ENCODE measurements at places on chromosomes 1 and 21. TPM values are rescaled to one million over a fixed set of nuclear protein-coding genes. Genes with fewer than 3 reads are reported as not detected.

Gene ESRRG
- not detected for total RNA-seq

DNA sequence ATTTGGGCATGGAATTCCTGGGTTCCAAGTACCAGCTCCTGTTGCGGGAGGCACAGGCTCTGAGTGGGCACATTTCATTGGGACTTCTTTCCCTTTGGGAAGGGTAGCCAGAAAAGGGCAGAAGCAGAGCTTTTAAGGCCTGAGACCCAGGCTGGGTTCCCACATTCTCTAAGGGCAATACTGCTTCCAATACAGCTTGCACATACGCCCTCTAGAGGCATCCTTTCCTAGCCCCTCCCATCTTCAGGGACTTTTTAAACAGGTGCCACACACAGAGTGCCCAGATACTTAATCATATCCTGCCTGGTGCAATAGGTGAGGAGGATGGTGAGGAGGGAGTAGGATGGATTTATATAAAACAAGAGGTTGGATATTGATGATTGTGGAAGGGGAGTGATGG, 5.7 kb downstream of the GPR88 start:
- peak; percentile 43 for DNase-seq

DNA sequence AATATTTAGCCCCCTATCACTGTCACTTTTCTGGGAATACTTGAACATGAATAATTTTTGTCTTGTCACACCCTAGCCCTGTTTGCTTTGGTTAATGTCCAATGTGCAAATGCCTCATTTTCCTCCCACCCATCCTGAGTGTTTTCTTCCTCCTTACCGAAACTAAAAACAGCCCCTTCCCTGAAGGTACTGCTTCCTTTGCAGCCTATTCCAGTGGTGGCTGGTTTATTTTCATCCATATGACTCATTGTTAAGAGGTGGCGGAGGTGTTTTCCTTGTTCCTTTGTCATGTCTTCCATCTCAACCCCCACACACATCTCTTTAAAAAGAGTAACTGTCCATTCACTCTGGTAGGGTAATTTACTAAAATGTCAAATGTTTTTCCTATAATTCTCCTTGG, 40.4 kb downstream of the CD55 start:
- DNase-seq = no peak

Gene PGBD5
- total RNA-seq = not detected

- peak; percentile 63 for DNase-seq
Observed at GRCh38 chr1:36161641-36162531, 5.9 kb downstream of the MAP7D1 start.

- no peak for DNase-seq
Observed at GRCh38 chr21:37658817-37659458, 257.3 kb downstream of the KCNJ6 start.

DNA sequence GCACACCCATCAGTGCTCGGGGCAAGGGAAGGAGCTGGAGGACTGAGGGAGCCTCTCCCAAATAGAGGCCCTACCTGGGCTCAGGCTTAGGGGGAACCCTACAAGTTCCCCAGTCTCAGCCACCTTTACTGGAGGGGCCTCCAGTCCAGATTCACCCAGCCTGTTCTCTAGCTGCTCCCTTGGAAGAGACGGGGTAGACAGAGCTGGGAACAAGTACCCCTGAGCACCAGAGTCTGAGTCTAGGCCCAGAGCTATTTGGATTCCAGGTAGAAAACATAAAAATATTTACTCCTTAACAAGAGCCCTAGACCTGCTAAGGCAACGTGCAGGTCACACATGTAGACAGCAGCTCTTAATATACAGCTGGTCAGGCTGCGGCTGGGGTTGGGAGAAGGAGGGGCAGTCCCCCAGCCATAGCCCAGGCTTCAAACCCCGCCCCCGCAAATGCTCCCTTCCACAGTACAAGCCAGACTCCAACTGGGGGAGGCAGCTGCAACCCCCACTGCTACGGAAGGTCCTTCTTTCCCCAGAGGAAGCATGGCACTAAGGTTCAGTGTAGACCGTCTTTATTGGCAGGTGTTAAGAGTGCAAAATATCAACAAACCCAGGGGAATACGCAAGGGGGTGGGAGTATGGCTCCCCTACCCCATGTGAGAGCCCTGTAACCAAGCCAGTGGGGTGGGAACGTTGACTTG, 8.0 kb downstream of the TENT5B start:
- no peak for DNase-seq

Gene PLD5
- not detected for total RNA-seq

DNA sequence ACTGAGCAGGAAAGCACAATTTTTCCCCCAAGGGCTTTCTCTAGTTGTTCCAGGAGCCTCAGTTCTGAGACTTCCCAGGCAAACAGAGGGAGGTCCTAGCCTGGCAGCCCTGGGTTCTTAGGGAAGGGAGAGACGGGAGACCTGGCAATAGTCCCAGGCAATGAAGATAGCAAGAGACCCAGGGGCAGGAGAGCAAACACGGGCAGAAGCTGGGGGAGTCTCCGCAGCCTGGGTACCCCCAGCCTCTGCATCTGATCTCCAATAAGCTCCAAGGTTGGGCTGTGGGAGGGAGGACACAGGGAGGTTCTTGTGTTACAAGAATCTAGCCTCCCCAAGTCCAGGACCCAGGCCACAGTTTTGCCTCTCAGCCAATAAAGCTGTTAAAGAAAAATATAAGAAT, 2.4 kb downstream of the BLACAT1 start:
- no peak for DNase-seq

Gene POMGNT1
- total RNA-seq = 33.4 TPM

DNA sequence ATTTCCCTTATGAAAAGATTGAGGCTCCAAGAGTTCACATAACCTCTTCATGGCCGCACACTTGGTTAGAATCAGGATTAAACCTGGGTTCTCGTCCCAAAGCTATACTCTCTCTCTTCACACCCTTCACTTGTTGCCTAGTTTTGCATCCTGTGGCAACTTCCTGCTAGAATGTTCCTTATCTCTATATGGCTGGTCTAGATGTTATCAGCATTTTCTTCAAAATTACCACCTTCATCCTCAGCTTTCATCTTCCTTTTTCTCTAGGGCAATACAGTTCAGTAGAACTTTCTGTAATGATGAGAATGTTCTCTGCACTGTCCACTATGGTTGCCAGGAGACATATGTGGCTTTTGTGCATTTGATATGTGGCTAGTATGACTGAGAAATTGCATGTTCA, 31.1 kb upstream of the BCAR3 start:
- DNase-seq = no peak

- DNase-seq = no peak
Observed at GRCh38 chr1:10065344-10065685, 32.6 kb downstream of the UBE4B start.

DNA sequence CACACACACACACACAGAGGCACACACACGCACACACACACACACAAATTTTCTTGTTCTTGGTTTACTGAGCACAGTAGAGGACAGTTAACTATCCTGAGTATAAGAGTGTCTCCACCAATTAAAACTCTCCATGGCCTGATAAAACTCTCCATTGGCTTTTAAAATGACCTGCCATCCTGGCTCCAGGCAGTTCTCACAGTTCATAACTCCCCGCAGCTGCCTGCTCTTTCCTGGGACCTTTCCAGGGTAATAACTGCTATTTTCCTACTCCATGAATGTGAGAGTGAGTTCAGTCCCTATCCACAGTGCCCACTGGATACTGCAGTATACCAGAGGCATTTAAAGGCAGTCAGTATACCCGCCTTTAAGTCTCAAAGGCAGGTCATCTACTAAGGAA, 351.5 kb downstream of the PLPP3 start:
- no peak for DNase-seq

DNA sequence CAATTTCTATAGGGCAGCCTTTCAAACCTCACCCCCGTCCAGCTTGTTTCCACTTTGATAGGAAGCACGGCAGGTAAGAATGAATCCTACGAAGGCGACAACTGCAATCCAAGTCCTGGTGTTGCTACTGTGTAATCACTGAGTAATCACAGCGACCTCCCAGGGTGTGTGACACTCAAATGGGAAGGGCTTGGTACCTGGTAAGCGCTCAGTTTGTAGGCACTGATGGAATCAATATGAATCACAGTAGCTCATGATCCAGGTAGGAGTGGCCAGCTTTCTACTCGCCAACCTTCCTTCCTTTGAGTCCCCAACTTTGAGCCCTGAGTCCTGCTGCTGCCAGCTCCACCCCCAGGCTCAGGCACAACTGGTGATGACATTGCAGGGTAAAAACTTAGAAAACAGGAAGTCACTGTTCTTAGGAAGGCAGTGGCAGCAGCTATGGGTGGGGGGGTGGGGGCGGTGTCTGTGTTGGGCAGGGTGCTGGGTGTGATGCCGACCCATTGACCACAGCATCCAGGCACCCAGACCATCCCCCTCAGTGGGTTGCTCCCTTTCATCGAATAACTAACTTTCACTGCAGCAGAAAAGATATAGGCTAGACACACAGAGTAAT, 70.7 kb downstream of the CD247 start:
- DNase-seq = peak; percentile 81

DNA sequence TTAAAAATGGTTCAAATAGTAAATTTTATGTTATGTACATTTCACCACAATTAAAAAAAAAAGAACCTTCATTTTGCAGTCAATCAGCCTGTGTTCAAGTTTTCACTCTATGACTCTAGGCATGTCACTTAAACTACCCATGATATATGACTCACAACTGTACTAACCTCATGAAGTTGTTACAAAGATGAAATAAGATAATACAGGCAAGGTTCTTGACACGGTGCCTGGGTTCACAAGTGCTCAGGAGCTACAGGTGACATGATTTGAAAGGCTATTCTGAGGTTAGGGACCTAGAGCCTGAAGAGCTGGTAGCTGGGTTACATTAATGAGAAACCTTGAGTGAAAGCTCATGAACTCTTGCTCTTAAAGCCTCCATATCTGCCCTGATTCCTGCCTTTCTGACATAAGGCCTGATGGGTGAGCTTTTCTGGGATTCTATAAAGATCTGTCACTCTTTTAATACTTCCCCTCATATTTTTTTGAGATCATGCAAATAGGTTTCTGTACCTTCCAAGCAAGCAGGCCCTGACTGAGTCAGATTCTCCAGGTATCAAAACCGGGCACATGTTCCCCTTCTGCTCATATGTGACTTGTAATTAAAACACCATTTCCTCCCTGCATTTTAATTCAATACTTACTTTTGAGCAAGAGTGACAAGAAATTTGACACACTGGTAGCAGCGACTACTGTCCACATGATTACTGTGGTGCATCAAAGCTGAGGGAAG, 34.0 kb downstream of the PCSK9 start:
- no peak for DNase-seq

Gene IFNAR1
- 37.6 TPM for total RNA-seq

- DNase-seq = no peak
Observed at GRCh38 chr1:58778385-58779000, 5.4 kb downstream of the JUN start.

Gene ADORA3
- total RNA-seq = 0.15 TPM

DNA sequence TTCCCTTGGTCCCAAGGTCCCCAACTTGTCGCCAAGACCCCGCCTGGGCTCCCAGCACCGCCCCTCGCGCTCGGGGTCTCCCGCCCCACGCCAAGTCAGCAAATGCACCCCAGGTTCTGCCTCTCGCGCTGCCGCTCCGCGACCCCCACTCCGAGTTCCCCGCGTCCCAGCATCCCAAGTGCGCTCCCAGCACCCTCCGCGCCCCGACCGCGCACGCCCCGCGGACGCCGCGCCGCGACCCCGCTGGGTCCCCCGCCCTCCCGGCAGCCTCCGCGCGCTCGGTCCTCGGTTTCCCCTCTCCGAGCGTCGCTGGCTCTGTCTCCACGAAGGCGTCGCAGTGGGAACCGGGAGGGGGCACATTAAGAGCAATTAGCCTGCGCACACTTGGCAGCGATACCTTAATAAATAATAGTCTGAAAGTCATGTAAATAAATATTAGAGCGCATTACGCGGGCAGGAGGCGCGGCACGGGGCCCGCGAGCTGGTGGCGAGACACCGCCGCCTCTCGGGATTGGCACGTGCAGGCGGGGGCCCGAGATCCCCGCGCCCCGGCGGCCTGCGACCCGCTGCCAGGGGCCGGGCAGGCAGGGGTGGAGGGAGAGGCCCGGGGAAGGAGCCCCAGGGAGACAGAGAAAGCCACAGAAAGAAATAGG, 75.9 kb downstream of the VWA5B1 start:
- DNase-seq = no peak

Gene AP4B1
- total RNA-seq = 41.9 TPM

DNA sequence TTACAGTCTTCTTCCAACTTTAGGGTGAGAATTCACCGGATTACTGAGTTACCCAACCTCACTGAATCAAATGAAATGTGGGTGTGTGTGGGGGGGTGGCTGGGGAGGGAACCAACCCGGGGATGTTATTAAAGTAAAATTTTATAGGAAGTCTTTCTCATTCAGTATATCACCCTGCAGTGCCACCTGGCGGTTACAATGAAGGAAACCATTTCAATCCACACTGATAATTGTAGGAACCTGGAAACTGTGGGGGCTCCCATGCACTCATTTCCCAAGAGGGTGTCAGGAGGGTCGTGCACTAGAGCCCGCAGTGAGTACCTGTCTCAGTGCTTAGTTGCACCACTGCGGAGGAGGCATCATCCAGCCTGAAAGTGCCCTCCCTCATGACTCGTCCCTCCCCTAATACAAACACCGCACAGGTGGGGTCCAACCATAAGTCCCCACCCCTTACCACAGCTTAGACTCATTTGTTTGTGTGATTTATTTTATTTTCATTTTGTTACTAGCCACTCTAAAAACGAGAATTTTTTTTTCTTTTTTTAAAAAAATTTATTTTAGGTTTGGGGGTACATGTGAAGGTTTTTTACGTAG, 29.1 kb upstream of the IGSF5 start:
- DNase-seq = peak; percentile 57

DNA sequence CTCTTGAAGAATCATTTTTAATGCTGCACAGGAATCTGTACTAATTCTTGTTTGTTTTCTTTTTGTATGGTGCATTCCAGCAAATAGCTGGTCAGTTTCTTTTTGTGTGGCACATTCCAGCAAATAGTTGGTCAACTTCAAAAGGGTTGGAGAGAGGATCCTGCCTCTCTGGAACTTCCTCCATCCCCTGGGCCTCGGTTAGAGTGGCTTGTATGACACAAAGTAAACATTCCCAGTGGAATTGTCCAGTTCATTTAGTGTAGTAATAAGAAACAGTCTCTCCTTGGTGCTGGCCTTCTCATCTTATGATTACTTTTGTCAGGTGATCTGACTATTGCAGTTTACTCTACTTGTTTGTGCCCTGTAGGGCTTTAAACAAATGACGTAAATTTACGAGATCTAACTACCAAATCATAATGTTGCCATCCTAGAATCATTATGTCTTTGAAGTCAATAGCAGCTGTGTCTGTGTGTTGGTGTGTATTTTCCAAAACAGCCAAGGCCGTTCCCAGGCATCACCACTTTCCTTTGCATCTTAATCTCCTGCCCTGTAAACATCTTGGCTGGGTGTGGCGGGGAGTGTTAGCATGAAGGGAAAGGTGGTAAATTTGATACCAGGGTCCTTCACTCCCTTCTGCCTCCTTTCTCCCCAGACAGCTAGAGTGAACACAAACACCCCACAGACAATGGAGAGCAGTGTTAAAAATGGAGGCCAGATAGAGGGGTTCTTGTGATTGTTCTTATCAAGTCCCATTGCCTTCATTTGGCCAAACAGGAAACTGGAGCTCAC, 77.9 kb downstream of the CDC7 start:
- no peak for DNase-seq

- DNase-seq = no peak
Observed at GRCh38 chr1:185850366-185850765, 116.2 kb downstream of the HMCN1 start.

GRCh38 chr1:230971771-230972170, 6.9 kb downstream of the TTC13 start:
- no peak for DNase-seq

- no peak for DNase-seq
Observed at GRCh38 chr1:208080396-208081286, 163.5 kb downstream of the PLXNA2 start.

All from activated CD4-positive, alpha-beta T cell treated with anti-CD3 and anti-CD28 coated beads, Interleukin-2, amount 10 ng/mL, durations not matched to agents 7 days and 5 days (primary cell).